ENCODE measurements at places on chromosomes 1 and 21. TPM values are rescaled to one million over a fixed set of nuclear protein-coding genes. Genes with fewer than 3 reads are reported as not detected.

DNA sequence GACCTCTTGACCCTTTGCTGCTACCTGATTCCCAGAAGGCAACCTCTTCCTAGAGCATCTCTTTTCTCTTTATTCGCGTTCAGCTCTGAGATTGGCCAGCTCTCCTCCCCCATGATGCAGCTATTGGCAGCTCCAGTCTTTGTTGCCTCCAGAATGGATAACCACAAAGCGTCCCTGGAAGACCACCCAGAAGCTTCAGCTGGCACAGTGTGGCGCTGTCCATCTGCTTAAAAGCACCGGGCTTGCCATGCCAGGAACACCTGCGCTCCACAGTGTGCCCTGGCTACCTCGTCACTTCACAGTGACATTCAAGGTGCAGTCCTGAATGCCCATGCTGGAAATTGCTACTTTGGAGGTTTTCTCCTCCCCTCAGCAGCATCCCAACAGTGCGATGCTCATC lies 353.9 kb downstream of the LMO4 start:
- peak; percentile 89 for DNase-seq

- peak; percentile 78 for DNase-seq
Observed at GRCh38 chr1:205983925-205984725, 19.1 kb downstream of the RAB7B start.

DNA sequence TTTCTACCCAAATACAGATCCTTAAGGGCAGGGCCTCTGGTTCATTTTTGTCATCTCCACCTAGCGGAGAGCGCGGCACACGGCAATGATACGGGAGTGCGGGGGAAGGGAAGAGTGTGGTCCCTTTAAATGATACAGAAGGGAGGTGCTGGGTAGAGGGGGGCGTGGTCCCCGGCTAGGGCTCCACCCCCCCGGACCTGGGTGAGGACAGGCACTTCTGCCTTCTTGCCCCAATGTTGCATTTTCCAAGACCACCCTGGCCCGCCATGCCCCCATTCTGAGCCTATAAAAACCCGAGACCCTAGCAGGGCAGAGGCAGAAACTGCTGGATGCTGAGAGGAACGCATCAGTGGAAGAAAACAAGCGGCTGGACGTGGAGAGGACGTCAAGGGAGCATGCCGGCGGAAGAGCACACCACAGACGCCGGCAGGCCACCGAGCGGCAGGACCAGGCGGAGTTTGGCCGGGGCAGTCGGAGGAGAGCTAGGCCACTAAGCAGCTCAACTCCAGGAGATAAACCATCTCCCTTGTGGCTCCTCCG lies 30.0 kb downstream of the LRRC3 start:
- DNase-seq: no peak

GRCh38 chr1:54156201-54156600 lies 3.4 kb upstream of the CDCP2 start:
- DNase-seq: no peak

ATP6V0B gene
- 89.7 TPM for total RNA-seq

GRCh38 chr21:35938446-35938845 lies 121.9 kb downstream of the SETD4 start:
- no peak for DNase-seq

ARHGEF16 gene
- 0.18 TPM for total RNA-seq

C1orf87 gene
- not detected for total RNA-seq

- peak; percentile 80 for DNase-seq
Observed at GRCh38 chr1:32886004-32886827, at the start of gene HPCA. Gene HPCA, plus strand, starts transcription at chr1:32886491. Its CDS starts 2,408 bp downstream, at chr1:32888899.

DNA sequence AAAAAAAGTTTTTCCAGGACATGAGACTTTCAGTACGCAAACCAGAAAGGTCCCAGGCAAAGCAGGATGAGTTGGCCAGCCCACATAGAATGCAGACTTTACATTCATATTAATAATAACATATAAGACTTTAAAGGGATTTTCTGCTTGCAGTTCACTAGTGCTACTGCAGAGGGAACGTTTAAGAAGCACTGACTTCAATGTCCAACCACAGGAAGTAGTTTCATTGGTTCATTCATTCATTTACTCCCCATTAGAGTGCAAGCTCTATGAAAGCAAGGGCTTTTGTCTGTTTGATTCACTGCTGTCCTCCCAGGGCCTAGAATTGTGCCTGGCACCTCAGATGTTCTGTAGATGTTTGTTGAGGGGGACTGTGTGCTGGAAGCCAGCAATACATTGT lies 11.8 kb upstream of the SERINC2 start:
- no peak for DNase-seq

NTMT2 gene
- total RNA-seq: not detected

DNA sequence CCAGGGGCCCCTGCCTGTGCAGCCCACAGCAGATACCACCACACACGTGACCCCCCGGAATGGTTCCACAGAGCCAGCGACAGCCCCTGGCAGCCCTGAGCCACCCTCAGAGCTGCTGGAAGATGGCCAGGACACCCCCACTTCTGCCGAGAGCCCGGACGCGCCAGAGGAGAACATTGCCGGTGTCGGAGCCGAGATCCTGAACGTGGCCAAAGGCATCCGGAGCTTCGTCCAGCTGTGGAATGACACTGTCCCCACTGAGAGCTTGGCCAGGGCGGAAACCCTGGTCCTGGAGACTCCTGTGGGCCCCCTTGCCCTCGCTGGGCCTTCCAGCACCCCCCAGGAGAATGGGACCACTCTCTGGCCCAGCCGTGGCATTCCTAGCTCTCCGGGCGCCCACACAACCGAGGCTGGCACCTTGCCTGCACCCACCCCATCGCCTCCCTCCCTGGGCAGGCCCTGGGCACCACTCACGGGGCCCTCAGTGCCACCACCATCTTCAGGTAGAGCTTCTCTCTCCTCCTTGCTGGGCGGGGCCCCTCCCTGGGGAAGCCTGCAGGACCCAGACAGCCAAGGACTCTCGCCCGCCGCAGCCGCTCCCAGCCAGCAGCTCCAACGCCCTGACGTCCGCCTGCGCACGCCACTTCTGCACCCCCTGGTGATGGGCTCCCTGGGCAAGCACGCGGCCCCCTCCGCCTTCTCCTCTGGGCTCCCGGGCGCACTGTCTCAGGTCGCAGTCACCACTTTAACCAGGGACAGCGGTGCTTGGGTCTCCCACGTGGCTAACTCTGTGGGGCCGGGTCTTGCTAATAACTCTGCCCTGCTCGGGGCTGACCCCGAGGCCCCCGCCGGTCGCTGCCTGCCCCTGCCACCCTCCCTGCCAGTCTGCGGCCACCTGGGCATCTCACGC lies 51.0 kb downstream of the COL18A1 start:
- DNase-seq: no peak

DNA sequence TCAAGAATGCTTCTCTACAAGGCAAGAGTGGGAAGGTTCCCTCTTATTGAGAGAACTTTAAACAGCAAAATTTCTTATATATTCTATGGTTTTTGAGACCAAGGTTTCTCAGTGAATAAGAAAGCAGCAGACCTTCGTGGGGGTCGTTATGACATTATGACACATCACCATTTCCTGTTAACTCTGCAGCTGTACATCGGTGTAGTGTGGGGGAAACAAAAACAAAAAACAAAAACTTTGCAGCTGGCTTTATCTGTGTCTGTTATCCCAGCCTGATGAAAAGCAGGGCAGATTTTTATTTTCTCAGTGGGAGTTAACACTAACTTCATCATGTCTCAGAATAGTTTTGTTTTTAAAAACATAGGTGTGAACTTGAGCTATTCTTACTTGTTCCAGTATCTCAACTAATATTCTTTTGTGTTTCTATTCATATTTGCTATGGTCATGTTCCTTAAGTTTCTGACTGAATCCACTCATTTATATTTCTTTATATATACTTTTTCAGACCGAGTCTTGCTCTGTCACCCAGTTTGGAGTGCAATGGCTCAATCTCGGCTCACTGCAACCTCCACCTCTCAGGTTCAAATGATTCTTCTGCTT lies 2.1 kb downstream of the SDE2 start:
- no peak for DNase-seq

DNA sequence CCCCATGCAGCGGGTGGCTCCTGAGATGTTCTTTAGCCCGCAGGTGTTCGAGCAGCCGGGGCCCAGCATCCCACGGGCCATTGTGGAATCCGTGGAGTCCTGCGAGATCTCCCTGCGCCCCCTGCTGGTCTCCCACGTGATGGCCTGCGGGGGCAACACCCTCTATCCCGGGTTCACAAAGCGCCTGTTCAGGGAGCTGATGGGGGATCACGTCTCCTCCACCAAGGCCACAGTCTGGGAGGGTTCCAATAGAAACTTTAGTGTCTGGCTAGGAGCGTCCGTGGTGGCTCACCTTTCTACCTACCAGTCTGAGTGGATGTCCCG lies 71.0 kb downstream of the ACTL8 start:
- DNase-seq: peak; percentile 59

GRCh38 chr1:85224734-85225623 lies 24.2 kb upstream of the SYDE2 start:
- DNase-seq: peak; percentile 65

DNA sequence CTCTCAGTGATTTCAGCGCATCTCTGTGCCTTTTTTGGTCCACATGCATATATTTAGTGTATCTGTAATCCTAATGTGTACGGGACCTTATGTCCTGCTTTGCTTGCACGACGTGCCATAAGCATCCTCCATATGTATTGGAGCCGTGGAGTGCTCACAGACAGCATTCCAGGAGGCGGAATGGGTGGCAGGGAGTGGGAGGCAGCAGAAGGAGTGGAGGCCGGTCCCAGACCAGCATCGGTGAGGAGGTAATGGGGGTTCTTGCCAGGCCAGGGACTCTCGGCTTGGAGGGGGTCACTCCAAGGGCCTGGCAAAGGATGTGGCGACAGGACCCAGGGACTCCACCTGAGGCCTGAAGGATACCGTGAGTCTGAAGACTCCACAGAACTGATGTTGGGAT lies 185.0 kb downstream of the CAMTA1 start:
- DNase-seq: no peak

DNA sequence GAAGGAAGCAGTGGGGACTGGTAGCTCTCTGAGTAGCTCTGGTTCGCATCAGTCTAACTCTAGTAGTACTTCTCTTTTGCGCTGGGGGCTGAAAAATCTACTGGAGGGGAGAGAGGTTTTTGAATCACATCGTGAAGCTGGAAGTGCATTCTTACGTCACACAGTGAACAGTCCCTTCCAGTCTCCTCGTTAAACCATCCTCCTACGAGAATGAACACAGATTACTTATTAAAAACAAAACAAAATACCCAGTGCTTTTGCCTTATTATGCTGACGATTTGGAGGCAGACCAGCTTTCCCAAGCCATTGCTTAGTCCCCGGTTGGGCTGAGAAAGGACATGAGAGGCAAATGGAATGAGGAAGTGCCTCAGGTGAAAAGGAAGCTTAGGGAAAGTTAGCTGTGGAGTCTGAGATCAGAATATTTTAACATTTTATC lies 16.1 kb downstream of the HUNK start:
- DNase-seq: no peak

DNA sequence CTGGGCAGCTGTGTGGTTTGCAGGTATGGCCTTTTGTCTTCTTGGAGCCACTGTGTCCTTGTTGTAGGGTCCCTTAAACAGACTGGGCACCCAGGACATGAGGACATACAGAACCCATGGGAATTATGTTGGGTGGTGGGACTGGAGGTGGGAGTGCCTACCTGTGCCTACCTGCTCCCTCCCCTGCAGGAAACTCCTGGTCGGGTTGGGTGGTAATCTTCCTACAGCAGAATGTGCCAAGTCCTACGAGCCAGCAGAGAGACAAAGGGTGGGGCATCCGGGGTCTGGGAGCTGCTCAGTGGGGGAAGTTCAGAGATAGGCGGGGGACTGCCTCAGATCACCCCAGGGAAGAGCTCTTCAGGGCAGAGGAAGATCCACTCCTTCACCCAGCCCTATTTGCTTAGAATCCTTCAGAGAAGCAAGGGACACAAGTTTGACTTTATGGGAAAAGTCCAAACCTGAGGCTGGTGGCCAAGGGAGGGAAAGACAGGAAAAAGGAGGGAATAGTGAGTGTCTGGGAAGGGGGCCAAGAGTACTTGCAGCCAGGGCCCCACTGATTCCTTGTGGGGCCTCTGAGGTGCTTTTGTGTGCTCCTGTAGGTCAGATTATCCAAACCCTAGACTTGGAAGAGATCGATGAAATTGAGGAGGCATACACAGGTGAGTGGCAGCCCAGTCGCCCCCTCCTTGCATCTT lies 58.3 kb downstream of the KIF21B start:
- DNase-seq: no peak

DNA sequence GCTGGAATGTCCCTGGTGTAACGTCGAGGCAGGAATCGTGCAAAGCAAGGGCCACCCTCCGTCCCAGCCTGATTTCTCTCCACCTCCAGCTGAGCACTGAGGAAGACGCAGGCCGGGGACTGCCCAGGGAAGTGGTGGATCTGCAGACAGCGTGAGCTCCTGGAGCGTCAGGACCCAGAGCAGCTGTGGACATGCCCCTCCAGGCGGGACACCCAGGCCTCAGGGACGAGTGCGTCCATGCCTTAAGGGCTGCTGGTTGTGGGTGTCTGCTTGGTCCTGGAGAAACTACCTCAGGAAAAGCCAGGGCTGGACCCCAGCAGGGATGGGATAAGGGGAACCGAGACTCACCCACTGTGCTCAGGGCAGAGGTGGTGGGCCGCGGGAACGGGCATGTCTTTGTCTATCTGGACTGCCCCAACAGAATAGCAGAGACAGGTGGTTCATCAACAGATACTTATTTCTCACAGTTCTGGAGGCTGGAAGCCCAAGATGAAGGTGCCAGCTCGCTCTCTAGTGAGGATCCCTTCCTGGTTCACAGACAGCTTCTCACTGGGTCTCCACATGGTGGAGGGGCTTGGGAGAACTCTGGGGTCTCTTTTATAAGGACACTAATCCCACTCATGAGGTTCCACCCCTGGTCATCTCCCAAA lies 5.8 kb upstream of the MMEL1 start:
- no peak for DNase-seq

DNA sequence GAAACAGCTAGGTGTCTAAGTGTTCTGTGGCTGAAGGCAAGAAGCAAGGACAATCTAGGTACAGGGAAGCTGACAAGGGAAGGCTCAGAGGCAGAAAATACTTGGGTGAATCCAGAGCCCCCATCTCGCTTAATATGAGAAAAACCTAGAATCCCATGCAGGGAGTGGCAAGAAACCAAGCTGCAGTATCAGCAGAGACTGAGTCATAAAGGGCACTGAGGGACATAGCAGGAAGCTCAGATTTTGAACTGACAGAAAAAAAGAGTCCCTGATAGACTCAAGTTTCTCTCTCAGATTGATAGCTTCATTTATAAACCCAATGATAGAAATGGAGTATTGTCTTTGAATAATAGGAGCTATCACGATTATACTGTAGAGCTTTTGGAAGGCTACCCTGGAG lies 77.3 kb upstream of the KCNJ15 start:
- no peak for DNase-seq

DNA sequence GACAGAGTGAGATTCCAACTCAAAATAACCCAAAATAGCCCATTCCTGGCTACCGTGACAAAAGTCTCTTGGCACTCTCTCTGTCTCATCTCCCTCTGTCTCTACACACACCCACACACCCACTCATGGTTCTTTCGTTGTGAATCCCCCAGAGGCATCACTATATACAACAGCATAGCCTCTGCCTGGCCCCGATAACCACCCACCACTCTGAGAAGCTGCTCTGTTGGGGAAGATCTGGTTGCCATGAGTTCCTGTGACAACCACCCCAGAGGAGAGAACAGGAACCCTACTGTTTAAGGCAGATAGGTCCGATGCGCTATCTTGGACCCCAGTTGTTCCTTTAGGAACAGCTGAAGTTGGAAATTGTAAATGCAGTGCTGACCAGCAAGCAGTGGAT lies 70.4 kb upstream of the LYST start:
- DNase-seq: no peak

GRCh38 chr1:224317383-224318045 lies 12.5 kb downstream of the NVL start:
- DNase-seq: no peak

Measured in SJCRH30 (cell line).